NCI-H1048 (cell line): ENCODE measurements at places on chromosomes 16 and 17.

- no peak for DNase-seq
Measured at GRCh38 chr17:15346066-15346595, 4.7 kb upstream of the TEKT3 start.

DNA sequence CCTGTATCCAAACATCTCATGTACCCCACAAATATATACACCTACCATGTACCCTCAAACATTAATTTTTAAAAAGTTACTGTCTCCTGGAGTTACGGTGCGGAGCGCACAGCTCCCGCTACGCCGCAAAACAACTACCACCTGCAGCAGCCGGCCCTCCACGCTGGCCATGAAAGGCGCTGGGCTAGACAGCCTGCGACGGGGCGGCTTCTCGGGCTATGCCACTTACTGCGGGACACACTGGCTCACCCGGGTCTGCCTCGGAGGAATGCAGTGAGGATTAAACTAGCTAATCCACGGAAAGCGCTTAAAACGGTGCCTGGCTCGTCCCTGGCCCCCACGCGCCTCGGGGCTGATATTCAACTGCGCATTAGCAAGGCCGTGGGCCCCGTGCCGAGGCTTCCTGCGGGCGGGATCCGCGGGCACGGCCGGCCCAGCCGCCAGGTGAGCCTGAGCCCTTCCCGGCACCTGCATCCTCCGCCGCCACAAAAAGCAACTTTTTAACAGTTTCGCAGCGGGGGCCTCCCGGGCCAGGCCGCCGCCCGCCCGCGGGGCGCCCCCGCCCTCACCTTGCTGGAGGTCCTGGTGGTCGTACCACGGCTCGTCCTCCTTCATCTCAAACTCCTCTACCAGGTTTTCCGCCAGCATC lies 633 bp downstream of the CDR2 start:
- no peak for DNase-seq

- no peak for DNase-seq
Measured at GRCh38 chr16:65044873-65045272, 77.0 kb downstream of the CDH11 start.

DNA sequence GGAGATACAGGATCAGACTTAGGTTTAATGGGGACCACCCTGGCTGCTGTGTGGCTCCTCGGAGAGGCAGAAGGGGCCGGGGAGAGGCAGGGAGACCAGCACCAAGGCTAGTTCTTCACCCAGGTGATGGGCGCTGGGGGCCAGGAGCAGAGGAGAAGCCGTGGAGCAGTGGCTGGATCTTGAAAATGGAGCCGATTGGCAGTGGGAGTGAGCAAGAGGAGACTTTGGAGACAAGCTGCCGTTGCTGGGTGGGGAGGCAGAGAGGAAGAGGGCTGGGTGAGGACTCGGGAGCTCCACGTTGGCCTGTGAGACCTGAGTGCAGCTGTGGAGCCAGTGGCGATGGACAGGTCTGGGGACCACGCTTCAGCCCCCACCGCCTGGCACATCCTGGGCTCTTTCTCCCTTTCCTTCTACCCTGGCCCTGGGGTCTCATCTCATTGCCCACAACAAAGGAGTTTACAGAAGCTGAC lies 9.0 kb downstream of the RAB11FIP4 start:
- no peak for DNase-seq

DNA sequence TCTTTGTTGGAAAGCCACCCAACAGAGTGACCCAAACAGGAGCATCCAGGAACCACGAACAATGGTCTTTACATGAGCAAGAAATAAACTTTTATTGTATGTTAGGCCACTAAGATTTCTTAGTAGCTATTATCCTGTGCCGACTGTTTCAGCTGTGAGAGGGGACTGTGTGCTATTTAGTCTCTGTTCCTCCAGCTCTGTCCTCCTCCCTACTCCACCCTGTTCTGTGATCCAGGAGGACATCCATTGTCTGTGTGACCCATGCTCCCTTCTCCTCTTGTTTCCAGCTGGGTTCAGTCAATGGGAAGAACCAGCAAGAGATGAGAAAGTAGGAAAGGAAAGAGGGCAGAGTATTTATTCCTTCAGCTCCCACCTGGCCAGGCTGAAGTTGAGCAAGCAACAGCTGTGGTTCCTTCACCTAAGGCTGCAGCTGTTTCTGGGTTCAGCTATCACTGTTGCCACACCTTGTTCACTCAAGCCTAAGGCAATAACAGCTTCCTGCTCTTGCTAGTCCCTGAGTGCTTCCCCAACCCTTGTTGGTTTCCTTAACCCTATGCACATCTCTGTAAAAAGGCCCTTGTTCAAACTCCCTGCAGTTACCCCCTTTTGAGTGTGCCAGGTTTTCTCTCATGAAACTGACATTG lies 14.9 kb upstream of the B4GALNT2 start:
- no peak for DNase-seq

DNA sequence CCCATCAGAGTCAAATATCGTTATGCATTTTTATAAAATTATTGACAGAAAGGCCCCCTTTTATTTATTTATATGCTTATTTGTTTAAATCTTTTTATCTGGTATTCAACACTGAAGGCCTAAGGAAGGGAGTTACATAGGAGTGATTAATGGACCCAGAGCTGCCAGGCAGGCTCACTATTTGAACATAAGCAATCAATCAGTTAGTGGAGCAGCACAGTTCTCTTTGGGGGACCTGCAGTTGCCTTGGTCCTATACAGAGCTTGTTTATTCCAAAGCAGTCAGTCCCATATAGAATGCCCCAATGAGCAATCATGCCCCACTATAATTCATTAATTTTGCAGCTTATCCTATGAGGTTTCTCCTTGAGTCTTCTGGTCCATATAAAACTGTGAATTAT lies 389.4 kb upstream of the GOT2 start:
- DNase-seq = no peak
